ENCODE measurements at places on chromosomes 5 and 9.
A peak's percentile ranks its signal among the peaks of the same experiment; 100 is the strongest.

- DNase-seq = no peak
Measured at GRCh38 chr5:76555114-76555513, 68.1 kb downstream of the F2RL2 start.

DNA sequence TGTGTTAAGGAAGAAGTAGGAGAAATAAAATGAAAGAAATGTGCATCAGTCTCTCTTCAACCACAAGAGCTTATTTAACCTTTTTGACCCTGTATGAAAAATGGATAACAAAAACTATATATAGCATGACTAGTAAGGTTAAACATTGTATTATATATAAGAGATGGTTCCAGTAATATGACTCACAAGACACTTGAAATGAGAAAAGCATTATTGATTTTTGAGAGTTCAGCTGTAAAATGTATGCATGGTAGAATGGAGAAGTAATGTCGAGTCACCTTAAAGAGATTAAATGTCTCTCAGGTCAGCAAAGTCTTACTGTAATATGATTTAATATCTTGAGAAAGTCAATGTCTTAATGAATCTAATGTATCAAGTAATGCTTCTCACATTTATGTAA is 860.9 kb downstream of the TAF11L14 start:
- DNase-seq = no peak

- no peak for DNase-seq
Measured at GRCh38 chr9:96484521-96484931, 34.6 kb downstream of the HABP4 start.

- DNase-seq = no peak
Measured at GRCh38 chr9:88775966-88776365, 215.3 kb upstream of the S1PR3 start.

- no peak for DNase-seq
Measured at GRCh38 chr5:151196556-151197290, 27.2 kb downstream of the CCDC69 start.

GRCh38 chr5:122126756-122127321 is 2.5 kb upstream of the ZNF474 start:
- DNase-seq = no peak

DNA sequence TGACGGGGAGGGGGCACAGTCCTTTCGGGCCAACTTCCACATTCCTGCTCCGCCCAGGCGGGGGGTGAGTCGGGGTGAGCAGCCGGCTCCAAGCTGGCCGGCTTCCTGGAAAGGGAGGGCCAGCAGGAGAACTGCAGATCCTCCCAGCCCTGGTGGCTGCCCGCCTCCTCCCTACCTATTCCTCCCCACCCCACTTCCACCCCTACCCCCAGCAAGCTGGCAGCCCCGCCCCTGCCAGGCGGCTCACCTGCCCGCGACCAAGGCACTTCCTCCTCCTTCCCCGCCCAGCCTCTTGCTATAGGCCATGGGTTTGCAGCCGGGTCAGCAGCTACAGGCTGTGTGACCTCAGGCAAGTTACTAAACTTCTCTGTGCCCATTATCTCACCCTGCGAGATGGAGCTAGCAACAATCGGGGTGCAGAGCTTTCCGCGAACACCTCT is 5.6 kb upstream of the IRF1 start:
- peak; percentile 90 for DNase-seq

GRCh38 chr5:180114304-180115003 is 42.9 kb upstream of the RNF130 start:
- DNase-seq = no peak

DNA sequence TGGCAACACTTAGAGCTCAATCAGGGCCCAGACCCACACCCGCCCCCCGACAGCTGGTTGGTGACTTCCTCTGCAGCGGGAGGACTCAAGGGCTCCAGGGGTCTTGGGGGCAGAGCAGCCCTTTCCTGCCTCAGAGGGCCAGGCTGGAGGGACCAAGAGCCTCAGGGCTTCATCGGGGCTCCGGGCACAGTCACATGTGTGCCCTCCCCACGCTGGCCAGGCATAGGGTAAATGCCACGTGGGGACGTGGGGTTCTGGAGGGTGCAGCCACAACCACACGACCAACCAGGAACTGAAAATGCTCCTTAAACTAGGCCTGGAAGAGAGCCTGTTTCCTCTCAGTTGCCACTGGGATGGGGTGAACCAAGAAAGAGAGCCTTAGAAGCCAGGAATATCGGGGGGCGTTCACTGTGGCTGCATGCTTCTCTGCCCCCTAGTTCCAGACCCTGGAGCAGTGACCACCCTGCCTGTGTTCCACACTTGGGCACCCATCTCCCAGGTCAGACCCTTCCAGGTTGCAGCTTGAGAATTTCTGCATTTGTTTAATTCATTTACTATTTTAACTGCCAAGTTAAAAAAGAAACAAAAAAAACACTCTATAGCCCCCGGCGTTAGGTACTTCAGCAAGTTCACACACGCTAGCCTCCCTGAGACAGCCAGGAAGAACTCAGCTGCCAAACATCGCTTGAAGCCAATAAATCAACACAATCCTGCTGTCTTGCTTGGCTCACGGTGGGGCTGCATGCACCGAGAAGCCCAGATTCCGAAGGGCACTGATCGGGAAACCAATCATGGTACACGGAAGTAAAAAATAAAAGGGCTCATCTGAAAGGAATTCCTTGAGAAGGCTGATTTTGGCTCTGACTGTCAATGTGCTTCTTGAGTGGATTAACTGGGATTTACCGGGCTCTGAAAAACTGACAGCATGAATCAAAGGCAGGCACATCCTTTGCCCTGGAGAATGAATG is 56.1 kb upstream of the PHYKPL start:
- DNase-seq = no peak

DNA sequence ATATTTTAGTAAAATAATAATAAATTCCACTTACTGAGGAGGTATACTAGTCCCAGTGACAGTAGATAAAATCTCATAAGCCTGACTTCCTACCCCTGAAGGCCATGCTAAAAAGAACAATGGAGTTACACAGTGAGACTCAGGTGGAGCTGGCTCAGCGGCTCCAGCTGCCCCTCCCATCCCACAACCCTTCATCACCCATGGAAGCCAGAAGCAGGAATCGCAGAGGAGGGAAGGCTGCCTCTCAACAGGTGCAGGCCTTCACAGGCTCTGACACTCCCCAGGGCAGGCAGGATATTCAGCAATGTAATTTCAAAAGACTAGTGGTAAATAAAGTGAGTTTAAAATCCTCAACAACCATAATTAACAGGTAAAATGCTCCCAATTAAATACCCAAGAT is 67.5 kb downstream of the FANCC start:
- no peak for DNase-seq

- DNase-seq = no peak
Measured at GRCh38 chr9:93678199-93679019, 102.0 kb downstream of the PHF2 start.

- DNase-seq = no peak
Measured at GRCh38 chr5:134227259-134227658, 1.4 kb upstream of the PPP2CA start.

DNA sequence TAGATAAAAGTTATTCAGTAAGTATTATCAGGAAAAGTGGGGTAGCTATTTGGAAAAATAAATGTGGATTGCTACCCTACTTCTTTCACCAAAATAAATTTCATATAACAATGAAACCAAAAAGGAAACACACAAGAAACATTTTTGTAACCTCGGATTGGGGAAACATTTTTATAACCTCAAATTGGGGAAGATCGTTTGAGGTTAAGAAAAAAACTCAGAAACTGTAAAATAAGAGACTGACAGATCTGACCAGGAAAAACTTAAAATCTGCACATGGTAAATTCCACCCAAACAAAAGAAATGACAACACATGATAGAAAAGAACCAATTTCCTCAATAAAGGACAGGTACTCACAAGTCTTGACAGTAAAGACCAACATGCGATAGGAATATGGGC is 13.5 kb downstream of the EFCAB9 start:
- DNase-seq = no peak

DNA sequence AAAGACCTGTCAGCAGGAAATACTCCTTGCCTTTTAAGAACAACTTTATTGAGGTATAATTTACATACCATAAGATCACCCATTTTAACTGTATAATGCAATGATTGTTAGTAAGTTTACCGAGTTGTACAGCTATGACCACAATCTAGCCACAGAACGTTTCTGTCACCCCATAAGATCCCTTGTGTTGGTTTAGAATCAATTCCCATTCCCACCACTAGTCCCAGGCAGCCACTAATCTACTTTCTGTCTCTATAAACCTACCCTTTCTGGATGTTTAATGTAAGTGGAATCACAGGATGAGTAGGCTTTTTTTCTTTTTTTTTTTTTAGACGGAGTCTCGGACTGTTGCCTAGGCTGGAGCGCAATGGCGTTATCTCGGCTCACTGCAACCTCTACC is 4.4 kb downstream of the GPR107 start:
- no peak for DNase-seq

- no peak for DNase-seq
Measured at GRCh38 chr9:108536836-108537601, 318.8 kb downstream of the ACTL7B start.

DNA sequence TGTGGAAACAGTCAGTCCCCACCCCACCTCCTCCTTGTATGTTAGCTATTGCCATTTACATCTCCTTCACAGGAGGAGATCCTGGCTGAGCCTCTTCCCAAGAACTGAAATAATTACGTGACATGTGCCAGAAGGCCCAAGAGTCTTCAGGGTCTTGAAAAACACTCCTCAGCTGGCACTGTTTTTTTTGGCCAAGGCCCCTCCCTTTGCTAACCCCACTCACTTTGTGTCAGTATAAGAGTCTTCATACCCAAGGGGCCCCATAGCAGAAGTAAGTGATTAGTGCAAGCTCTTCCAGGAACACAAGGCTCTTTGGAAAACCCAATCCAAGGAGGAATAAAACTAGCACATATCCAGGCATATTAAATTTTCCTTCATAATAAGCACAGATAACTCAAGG is 5.7 kb upstream of the LARP1 start:
- no peak for DNase-seq

GRCh38 chr9:86997156-86997555 is 49.9 kb upstream of the GAS1 start:
- DNase-seq = no peak

GRCh38 chr5:107805824-107806223 is 135.1 kb upstream of the EFNA5 start:
- no peak for DNase-seq

DNA sequence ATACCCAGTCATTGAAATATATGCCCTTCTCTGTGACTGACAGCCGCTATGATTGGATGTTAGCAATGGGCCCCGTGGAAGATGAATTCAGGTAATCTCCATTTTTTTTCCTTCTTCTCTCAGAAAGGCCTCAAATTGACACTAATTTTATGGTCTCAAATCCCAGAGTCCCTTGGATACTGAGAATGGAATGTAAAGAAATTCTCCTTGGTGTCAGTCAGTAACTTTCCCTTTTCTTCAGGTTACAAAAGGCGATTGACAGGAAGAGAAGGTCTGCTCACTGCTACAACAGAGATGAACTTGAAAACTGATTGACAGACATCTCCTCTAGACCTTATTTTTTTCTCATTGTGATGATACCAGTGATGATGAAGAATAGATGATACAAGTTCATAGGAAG is 748.3 kb downstream of the MAT2B start:
- DNase-seq = no peak

DNA sequence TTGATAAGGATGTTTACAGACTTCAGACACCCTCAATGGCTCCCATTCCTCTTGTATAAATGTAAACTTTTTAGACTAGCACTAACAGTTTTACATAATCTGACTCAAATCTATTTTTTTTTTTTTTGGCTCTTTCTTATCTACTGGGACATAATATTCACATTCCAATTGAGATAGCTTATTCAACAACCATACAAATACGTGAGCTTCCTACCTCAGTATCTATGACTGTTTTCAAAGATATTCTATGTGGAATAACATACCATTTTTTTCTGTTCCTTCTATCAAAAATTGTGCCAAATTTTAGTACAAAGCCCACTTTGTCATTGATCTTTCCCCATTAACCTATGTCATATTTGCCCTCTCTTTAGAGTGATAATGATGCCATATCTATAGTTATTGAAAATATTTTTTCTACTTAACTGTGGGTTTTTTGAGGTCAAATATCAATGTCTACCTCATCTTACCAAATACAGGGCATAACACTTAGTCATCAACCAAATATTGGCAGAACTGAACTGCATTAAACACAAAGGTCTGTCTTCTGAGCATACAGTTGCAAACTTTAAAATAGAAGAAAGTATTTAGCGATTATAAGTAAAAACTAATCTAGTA is 482.6 kb downstream of the PTPRD start:
- no peak for DNase-seq

DNA sequence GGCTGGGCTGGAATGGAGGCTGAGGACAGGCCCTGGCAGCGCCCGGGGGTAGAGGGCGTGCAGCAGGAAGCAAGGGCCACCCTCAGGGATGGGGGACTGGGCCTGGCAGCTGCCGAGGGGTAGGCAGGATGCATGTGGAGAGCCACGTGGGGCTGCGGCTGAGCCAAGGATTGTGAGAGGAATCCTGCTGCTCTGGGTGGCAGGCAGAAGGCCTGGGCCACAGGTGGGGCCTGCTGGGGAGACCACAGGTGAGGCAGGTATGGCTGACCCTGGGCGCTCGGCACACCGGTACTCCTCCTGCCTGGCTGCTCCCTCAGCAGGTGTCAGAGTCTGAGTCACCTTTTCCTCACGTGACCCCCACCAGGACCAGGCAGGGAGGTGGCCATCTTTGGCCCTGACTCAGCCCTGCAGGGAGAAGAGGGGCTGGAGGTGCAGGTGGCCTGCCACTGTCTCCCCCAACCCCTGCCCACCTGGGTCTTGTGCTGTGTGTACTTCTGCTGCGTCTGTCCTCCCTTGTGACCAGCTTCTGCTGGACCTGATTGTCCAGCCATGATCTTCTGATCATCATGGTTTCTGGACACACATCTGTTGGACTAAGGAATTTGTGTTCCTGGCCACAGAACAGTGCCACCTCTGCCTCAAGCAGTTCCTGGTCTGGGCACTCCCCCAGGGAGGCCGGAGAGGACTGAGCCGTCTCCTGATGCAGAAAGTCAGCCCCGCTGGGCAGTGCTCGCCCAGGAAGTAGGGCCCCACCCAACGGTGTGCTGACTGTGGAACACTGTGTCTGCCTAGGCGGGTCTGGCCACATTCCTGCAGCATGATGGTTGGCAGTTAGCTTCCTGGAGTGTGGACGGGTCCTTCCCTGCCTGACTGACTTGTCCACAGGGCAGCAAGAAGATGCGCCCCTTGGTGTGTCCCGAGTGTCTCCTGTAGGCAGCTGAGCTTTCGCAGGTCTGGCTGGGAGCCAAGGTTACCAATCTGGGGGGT is 6.4 kb downstream of the ARRDC1 start:
- DNase-seq = peak; percentile 86

DNA sequence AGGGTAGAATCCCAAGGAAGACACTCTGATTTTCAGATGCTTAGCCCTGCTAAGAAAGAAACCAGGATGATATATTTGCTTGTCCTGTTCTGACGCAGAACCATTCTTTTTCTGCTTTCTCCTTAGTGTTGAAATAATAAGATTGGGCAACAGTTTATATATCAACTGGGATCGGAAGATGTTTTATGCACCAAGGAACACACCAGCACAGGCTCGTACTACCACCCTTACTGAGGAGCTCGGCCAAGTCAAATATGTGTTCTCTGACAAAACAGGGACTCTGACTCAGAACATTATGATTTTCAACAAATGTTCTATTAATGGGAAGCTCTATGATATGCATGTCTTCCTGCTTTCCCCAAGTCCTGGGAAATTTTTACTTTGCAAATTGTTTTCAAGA is 19.0 kb upstream of the RUSC2 start:
- DNase-seq = no peak
